ENCODE measurements at places on chromosomes 5 and 9.

- no peak for DNase-seq
These were observed 47.0 kb downstream of the SH3GL2 start for GRCh38 chr9:17625644-17626388.

DNA sequence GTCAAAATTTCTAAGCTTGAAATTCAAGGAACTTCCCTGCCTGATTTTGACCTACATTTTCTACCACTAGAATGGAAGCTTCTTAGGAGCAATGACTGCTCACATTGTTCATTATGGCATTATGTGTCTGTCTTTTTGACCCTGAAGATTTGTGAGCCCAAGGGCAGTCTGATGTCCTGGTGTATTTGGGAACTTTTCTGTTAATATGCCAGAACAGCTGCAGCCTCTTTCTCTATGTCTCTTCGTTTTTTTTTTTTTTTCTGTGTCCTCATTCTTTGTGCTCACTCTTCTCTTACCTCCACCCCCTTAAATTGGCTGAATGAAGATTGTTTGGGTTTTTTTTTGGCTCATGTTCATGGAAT, 34.8 kb upstream of the TMC1 start:
- DNase-seq: no peak

DNA sequence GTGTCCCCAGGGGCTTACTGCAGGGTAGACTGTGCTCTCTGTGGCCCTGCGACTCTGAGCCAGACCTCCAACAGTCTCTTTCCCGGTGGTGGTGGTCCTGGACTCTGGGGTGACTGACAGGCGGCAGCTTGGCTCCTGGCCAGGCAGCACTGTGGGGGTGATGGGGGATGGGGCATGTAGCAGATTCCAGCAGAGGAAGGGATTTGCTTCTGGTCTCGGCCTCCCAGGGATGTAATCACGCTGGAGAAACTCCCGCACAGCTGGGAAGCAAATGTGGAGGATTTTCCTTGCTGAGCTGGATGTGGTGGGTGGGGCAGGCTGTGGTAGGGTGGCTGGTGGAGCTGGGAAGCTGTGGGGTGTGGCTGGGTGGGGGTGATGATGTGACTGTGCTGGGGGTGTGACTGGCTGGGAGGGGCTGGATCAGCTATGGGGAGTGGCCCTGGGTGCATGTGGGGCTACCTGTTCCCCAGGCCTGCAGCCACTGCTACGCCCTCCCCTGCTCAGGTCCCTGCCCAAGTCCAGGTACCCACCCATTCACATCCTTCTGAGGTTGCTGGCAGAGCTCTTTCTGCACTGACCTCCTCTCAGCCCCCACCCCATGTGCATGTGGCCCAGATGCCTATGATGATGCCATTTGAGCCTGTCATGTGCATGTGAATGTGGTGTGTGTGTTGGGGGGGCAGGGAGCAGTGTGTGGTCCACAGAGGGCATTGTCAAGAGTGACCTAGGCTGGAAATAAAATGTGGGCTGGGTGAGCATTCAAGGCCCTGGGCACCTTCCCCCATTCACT, 3.8 kb downstream of the NDST1 start:
- no peak for DNase-seq

- no peak for DNase-seq
These were observed 21.8 kb upstream of the NINJ1 start for GRCh38 chr9:93155716-93156474.

DNA sequence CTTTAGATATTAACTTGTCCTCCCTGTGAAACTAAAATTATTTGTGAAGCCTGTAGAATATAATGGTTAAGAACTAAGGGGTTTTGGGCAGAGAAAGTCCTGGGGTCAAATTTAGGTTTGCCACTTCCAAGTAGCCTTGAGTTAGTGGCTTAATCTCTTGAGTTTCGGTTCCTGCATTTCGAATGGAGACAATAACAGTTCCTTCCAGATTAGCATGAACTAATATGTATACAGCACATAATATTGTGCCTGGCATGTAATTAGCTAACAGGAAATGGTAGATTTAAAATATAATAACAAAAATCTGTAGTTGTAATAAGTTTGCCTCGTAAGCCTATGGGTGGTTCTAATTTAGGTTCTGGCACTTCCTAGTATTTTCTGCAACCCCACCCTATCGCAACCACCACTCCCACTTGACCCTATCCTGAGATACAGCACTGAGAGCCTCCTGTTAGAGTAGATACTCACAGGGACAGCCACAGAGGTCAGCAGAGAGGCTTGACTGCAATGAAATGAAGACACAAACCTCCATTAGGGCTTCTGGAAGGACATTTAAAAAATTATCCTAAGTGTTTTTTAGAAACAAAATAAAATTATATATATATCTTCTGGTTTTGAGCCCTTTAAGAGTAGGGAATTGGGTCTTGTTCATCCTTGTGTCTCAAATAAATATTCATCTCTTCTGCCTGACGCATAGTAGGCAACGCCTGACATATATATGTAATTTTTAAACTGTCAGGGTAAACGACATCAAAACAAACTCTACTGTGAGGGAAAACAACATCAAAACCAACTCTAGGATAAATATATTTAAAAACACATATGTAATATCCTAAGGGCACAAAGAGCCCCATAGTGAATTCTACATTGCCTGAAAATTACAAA, 8.5 kb downstream of the SPINK9 start:
- DNase-seq: no peak

GRCh38 chr5:78242001-78242400, 52.5 kb downstream of the AP3B1 start:
- no peak for DNase-seq

- no peak for DNase-seq
These were observed 210.7 kb upstream of the SLC24A2 start for GRCh38 chr9:19999491-20000057.

GRCh38 chr9:95857896-95858295, 17.6 kb upstream of the ERCC6L2 start:
- DNase-seq: no peak

GRCh38 chr9:7439355-7439995, 360.1 kb downstream of the DMAC1 start:
- DNase-seq: no peak
